ENCODE measurements at places on chromosomes 13 and 19. TPM values are rescaled to one million over a fixed set of nuclear protein-coding genes. Genes with fewer than 3 reads are reported as not detected.

DNA sequence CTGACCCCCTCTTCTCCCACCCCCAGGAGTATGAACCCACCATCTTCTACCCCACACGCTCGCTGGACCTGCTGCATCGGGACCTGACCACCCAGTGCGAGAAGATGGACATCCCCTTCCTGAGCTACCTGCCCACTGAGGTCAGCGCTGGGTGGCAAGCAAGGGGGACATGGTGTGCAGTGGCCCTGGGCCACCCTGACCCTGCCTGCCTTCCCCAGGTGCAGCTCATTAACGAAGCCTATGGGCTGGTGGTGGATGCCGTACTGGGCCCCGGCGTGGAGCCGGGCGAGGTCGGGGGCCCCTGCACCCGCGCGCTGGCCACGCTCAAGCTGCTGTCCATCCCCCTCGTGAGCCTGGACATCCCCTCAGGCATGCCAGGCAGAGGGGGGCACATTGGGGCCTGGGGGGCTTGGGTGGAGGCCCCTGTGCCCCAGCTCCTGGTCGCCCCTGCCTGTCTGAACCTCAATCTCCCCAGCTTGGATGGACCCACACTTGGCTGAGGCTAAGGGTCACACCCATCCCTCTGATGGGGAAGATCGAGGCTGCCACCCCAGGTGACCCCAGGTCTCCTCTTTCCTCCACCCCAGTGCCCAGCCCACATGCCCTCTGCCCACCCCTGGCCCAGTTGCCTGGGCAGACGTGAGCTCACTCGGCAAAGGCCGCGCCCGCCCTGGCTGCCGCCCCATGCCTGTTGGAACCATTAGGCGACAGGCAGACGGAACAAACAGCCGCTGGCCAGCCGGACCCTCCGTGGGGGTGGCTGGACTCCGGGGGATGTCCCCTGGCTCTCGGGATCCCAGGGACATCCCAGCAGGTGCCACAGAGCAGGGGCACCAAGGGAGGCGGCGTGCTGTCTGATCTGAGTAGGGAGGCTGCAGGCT, 2.5 kb upstream of the CILP2 start:
- no peak for DNase-seq

GRCh38 chr13:111278743-111279652, 41.4 kb upstream of the TEX29 start:
- no peak for DNase-seq

The KLHL1 gene
- total RNA-seq, result not detected

The LRFN3 gene
- 9.6 TPM for total RNA-seq

DNA sequence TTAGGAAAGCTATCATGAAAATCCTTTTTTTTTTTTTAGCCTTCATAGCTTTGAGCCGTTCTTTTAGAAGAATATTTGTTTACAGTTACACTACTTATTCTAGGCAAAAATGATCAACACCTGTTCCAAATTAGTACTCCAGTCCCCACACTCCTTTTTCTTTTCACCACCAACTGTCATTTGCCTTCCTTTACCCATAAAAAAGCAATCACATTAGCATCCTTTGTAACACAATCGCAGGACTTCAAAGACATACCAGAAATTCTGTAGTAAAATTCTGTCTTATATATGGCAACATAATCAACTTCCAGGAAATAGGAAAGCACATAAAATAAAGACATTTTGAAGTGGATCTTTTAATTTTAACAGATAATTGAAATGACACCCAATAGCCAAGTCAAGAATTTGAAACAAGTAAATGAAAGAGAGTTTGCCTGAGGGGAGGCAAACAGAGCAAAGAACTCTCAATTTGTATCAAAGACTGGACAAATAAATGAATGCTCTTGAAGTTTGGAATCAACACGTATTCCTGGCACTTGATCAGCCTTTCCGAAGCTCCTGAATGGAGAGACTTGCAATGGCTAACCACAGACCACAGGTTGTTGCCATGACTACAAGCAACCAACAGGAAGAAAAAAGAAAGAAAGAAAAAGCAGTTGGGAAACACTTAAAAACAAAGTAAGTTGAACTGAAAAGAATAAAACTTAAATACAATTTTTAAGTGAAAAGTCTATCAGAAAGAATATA, 206.8 kb downstream of the PCDH9 start:
- DNase-seq, result no peak

DNA sequence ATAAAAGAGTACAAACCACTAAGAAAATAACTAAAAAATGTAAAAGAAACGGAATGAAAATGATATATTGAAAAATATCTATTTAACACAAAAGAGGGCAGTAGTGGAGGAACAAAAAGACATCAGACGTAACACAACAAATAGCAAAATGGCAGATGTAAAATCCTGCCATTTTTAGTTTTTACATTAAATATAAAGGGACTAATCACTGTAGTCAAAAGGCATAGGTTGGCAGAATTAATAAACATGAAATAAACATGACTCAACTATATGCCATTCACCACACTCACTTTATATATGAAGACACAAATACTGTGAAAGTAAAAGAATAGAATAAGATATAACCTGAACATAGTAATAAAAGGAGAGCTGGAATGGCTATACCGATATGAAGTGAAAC, 11.0 kb downstream of the MTUS2 start:
- DNase-seq, result no peak

- no peak for DNase-seq
These were observed at the start of gene RNF113B for GRCh38 chr13:98176777-98177608. Gene RNF113B, minus strand, starts transcription at chr13:98177269. Its CDS starts 33 bp downstream, at chr13:98177236.

DNA sequence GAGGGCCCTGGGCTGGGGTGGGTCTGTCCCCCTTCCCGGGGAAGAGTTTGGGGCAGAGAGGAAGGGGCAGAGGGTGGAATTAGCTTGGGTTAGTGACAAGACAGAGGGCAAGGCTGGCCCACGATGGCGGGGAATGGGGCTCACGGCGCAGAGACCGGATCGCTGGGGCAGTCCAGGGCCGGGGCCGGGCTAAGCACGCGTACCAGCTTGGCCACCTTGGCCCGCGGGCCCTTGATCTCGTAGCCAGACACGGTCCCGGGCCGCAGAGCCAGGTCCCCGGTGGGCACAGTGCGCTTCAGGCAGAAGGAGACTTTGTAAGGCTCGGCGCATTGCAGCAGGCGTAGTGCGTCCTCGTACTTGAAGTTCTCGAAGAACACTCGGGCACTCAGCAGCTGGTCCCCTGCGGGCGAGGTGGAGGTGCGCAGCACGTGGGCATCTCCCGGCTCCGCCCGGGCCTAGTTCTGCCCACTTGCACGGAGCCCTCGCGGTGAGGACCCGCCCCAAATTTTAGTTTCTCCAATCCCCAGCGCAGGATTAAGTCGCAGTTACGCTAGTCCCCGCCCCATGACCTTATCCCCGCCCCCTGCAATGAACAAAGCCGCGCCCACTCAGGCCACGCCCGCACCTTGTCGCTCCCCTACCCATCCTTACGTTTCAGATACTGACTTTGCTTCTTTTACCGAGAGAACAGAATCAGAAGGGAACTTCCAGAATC, 8.6 kb upstream of the HIPK4 start:
- DNase-seq, result no peak

- no peak for DNase-seq
These were observed 7.7 kb downstream of the ZNF253 start for GRCh38 chr19:19873381-19873780.

Measured in ureter (tissue), 1 donor.